ENCODE measurements at places on chromosomes 4 and X.

DNA sequence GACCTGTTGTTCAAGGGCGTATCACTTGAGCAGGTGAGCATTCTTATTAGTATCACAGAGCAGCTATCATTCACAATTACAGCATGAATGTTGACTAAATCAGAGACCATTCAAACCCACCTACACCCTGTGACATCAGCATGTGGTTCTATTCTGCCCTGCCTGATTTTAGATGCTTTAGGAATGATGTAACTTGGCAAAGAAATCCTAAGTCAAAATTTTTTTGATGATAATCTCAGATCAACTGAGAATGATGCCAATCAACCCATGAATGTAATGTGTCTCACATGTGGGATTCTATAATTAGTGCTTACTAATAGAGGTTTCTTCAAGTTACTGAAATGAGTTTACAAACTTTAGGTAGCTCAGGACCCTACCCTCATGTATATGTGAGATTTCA is 13.4 kb upstream of the CHIC2 start:
- DNase-seq = peak; percentile 40

DNA sequence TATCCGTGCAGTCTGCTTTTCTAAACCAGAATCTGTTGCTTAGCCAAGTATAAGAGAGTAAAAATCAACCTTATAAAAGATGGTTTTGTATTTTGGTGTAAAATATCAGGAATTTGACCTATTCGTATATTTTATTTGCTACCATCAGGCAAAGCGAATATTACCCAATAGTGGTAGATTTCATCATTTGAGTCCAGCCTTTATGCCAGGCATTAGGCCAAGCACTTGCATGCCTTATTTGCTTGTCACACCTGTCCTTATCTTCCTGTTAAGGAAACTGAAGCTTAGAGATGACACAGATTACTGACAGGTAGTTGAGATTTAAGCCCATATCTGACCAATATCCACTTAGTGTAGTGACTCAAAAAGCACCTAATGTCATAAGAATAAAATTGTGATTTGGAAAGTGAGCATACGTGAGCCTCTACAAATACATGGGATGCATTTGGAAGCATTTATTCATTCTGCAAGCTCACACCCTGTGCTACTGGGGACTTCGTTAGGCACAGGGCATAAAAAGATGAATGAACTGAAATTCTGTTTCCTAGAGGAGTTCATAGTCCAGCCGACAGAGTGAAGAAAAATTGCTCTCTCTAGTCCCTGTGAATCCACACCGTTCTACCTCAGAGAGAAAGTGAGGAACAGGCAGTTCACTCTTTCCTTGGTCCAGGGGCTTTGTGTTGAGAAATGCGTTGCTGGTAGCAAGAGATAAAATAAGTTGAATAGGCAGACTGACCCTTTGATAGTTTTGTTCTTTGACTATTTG is 2.3 kb upstream of the RNF212 start:
- no peak for DNase-seq

DNA sequence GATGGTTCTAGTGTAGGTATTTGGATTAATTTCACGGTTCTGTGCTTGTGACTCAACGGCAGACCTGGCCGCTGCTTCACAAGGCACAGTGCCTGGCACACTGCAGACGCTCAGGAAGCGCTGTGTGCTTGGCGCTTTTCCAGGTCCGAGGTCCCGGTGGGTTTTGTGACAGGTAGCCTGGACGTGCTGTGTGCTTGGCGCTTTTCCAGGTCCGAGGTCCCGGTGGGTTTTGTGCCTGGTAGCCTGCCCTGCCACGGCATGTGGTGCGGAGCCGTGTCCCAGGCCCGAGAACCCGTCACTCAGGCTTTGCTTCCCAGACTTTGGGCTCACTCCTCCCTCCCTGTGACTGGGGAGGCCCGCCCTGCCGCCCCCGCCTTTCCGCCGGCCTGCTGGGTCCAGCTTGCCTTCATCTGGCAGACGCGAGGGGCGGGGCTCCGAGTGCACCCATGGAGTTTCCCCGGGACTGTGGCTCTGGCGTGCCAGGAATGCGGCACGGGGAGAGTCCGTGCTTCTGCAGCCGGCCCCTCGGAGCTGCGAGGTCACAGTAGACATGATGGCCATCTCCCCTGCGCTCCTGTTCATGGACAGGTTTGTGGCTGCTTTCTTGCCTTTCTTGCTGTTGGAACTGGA is 44.2 kb downstream of the TBC1D14 start:
- DNase-seq = peak; percentile 76

DNA sequence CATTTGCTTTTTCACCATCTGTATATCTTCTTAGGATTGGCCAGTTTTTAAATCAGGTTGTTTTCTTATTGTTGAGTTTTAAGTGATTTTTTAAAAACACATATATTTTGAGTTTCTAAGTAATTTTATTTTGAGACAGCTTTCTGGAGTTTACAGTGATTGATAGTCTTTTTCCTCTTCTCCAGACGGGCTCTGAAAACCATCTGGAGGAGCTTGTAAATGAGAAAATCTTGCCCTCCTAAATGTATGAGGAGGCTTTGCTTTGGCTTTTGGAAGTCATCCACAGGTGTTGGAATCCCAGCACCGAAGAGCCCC is 160.2 kb downstream of the SOWAHB start:
- DNase-seq = no peak

DNA sequence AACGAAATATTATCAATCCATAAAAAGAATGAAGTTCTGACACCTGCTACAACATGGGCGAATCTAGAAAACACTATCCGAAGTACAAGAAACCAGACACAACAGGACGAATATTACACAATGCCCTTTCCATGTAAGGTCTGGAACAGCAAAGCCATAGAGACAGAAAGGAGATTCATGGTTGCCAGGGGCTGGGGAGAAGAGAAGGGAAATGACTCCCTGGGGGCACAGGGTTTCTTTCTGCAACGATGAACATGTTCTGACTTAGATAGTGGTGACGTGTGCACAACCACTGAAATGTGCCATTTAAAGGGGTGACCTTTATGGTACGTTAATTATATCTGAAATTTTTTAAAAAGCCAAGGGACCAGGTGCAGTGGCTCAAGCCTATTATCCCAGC is 28.3 kb downstream of the GPR143 start:
- no peak for DNase-seq

GRCh38 chr4:176302283-176303275 is 17.2 kb upstream of the SPCS3 start:
- peak; percentile 52 for DNase-seq

DNA sequence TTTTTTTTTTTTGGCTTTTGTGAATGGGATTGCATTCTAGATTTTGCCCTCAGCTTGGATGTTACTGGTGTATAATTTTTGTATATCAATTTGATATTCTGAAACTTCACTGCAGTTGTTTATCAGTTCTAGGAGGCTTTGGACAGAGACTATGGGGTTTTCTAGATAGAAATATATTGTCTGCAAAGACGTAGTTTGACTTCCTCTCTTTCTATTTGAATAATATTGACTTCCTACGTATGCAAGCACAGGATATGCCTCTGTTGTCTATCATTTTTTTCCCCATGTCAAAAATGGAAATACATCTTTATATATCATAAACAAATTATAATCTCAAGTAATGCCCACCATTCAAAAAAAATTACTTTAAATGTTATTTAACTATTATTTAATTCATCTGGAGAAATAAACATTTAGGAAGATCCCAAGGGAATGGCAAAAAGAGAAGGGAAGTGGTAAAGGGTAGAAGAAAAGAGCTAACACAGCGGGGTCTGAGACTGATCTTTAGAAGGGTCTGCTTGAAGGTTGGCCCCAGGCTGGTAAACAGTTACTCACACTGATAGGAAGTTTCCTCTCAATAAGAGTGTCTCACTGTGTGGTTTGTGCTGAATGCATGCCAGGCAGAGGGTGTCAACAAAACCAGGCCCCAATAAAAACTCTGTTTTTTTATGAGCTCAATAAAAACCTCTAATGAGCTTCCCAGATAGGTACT is 35.7 kb downstream of the ZNF518B start:
- DNase-seq = no peak

DNA sequence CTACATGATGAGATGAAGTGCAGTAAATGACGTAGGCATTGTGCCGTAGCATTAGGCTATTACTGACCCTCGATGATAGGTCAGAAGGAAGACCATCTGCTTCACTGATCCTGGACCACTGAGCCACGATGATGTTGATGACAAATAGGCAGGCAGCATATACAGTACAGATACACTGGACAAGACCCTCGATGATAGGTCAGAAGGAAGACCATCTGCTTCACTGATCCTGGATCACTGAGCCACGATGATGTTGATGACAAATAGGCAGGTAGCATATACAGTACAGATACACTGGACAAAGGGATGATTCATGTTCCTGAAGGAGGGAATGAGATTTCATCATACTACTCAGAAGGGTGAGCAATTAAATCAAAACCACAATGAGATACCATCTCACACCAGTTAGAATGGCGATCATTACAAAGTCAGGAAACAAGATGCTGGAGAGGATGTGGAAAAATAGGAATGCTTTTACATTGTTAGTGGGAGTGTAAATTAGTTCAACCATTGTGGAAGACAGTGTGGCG is 50.9 kb downstream of the BEND4 start:
- no peak for DNase-seq

- no peak for DNase-seq
These were observed 37.8 kb downstream of the DGKK start for GRCh38 chrX:50432829-50433289.

GRCh38 chr4:22897520-22898108 is 204.9 kb downstream of the GBA3 start:
- no peak for DNase-seq

GRCh38 chr4:173264245-173264644 is 69.9 kb downstream of the HMGB2 start:
- DNase-seq = no peak

DNA sequence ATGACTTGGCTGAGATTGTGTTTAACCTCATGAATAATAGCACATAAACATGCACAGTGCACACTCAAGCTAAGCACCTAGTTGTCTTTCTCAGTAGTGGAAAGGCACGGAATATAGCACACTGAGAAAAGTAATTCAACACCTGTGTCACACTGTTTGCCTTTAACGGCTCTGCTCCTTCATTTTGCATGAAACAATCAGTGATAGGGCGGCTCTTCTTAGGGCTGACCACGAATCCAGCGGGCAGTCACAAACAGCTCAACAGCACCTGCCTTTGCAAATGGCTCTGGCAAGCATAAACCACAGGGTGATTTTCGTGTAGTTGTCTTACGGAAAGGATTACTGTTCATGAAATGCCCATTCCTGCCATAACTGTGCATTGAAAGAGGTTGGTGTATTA is 954.0 kb upstream of the TENM3 start:
- no peak for DNase-seq
